ENCODE measurements at places on chromosomes 2 and 18.

DNA sequence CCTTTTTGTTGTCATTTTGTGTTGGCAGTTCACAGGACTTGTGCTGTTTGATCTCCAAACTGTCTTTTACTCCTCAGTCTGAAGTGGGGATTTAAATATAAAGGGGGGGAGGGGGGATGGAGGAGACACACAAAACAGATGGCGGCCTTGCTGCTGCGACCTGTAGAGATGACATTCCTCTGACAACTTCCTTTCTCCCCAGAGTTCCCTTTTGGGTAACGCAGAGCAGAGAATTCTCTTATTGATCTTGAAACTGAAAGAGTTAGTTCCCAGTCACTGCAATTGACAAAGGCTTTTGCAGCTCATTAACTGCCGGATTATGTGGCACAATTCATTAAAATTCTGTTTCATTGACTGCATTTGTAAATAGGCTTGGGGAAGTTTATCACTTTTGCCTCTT, 279.3 kb downstream of the TSN start:
- DNase-seq, result no peak

DNA sequence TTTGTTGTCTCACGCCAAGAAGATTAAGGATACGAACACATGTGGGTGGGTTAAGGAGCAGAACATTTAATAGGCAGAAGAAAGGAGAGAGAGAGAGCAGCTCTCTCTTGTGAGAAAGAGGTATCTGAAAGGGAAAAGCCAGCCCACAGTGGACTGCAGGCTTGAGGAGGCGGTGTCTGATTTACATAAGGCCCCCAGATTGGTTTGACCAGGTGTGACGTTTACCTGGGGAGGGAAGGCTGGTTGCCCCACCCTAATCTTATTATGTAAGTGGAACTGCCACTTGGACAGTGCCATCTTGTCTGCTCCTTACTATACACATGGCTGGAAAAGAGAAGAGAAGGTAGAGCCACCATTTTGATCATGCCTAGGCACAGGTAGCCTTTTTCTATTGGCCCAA, 189.2 kb downstream of the NCK2 start:
- no peak for DNase-seq

GRCh38 chr18:39872651-39873050, 2082.4 kb upstream of the PIK3C3 start:
- no peak for DNase-seq

GRCh38 chr18:41870817-41871216, 84.2 kb upstream of the PIK3C3 start:
- no peak for DNase-seq

DNA sequence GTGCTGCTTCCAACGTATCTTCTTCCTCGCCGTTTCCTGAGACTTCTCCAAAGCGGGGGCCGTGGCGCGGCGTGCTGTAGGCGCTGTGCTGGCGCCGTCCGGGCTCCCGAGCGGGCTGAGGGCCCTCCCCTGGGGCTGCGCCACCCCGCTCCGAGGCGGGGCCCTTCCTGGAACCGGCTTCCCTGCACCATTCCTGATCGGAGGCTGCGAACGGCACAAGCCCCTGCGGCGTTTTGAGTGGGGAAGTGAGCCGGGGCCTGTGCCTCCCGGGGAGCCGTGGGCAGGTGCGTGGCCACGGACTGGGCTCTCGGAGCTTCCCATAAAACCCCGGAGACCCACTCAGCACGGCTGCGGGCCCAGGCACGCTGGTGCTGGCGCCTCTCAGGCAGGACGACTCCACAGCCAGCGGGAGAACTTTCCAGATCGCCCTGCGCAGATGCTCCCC, 74.7 kb downstream of the PSMG2 start:
- DNase-seq, result no peak

GRCh38 chr2:222955008-222955407, 94.2 kb downstream of the ACSL3 start:
- no peak for DNase-seq

DNA sequence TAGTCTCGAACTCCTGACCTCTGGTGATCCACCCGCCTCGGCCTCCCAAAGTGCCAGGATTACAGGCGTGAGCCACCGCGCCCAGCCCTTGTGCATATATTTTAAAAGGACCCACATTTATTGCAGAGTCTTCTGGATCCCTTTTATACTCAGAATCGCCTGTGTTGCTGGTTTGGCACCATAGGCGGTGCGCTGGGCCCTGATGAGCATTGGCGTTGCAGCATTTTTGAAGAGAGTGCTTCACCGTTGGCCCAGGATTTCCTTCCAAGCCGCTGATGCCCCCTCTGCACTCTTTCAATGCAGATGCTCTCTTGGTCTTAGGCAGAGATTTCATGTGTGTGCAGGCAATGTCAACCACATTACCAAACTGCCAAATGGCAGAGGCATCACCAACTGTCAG, 13.5 kb upstream of the TFCP2L1 start:
- no peak for DNase-seq

DNA sequence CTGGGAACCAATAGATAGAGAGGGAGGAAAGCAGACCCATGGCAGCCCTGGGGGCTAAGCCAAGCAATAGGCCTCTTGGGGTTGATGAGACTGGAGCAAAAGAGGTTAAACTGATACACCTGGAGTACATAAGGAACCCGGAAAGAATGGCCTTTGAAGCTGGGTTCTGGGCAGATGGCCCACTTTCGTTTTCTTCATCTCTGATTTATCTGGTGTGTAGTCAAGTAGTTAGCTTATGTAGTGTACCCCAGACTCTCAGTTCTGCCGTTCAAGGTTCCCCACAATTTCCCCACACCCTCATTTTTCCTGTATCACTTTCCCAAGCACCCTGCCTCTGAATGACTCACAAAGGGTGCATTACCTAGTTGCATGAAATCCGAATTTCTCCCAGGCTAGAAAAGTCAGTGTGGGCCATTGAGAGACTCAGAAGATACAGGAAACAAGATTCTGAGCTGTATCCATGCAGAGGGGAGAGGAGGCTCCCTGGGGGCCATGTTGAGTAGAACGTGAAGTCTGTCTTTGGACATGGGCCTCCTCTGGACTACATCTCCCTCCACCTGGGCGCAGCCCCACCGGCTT, 235.0 kb downstream of the LOXHD1 start:
- DNase-seq, result no peak

DNA sequence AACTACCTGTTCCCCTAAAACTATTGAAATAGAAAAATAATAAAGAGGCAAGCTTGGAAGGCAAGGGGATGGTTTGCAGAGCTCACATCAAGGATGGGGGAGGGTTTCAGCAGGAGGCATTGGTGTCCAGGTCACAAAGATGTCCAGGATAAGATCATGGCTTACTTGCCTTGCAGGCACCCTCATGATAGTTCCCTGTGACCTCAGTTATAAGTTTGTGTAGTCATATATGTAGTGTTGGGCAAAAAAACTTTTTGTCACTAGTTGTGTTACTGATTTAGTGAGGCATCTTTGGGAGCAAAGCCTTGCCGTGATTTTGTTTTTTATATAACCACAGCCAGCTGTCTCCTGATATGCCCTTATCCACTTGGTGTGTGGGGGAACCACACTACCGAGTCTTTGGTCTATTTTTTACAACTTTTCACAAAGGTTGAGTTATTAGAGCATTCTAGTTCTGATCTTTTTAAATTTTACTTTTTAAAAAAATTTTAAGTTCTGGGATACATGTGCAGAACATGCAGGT, 53.3 kb downstream of the IL1R2 start:
- DNase-seq, result no peak

GRCh38 chr2:217928324-217929181, 74.2 kb downstream of the TNS1 start:
- DNase-seq, result no peak

DNA sequence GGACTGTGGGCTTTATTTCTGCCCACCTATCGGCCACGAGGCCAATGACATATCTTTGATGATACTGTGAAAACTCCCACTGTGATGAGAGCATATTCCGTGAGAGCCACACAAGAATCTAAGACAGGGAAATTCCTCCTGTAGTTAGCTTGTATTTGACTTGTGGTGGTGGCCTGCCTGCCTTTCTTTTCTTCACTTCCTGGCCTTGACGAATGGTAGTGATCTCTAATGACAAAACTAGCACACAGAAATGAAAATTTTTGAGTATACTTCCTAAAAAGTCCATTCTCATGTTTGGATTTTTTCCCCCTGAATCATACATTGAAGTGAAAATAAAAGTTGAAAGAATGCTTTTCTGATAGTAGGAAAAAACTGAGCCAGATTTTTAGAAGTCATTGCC, 94.4 kb downstream of the MGAT5 start:
- no peak for DNase-seq

- DNase-seq, result no peak
Measured at GRCh38 chr18:56861244-56861643, 210.1 kb downstream of the WDR7 start.

DNA sequence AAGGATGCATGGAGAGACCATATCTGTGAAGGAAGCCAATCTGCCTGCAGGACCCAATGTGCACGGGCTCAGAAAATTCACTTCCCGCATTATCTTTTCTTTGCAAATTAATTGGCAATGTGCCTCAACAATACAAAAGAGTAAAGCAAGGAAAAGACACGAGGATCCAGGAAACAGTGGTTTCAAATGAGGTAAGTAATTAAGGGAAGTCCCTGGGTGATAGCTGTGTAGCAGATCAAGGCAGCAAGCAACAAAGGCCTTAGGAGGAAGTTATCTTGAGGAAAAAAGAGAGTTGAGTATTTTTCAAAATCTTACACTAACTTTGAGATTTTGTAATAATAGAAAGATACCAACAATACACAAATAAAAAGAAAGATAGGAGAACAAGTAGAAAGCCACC, 44.3 kb upstream of the TGIF1 start:
- no peak for DNase-seq

DNA sequence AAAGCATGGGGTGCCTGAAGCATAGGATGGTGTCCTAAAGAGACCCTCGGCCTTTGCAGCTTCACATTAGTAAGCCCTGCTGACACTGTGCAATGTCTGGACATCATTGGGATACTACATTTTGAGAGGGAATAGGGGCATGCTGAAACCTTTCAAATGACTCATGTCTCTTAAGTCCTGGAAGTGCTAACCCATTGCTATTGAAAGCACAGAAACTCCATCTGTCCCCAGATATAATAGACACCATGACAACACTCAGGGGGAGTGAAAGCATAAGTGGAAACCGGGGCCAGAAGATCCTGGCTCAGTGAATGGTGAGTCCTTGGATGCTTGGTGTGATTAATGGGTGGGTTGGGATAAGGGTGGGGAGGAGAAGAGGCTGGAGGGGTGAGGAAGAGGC, 595.5 kb upstream of the ID2 start:
- DNase-seq, result no peak

DNA sequence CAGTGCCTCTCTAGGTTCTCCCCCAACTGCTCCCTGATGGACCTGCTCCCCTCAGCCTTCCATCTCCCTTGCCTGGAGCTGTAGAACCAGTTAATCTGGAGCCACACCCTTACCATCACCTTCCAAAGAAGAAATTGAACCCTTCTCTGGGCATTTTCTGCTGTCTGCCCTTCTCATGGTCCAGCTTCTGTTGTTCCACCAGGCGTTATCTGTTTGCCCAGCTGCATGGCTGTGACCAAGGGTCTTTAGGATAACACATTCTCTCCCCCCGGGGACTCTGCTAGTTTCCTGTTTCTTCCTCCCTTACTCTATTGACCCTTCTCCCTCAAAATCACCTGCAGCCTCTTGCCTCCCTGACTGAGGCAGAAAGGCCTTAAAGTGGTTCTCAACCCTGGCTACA, 3.2 kb upstream of the ANKRD53 start:
- no peak for DNase-seq

- DNase-seq, result no peak
Measured at GRCh38 chr2:3430172-3430571, 50.7 kb downstream of the TRAPPC12 start.
